ENCODE measurements at places on chromosomes 16 and 17. TPM values are rescaled to one million over a fixed set of nuclear protein-coding genes. Genes with fewer than 3 reads are reported as not detected.

DNA sequence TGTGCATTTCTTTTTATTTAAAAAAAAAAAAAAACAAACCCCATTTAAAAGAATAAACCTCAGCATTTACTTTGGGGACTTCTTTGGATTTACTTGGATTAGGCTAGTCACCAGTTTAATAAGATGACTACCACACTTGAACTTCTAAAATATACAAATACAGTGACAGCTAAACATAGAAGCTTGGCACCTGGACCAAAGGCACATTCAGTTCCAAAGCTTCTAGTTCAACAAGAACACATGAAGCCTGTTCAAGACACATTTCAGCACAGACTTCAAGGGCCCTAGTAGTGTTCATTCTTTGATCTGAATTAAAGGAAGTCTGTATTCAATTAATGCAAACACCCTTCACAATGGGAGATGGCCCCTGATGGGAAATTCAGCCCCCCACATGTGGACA, 11.6 kb upstream of the ROGDI start:
- H3K27ac ChIP-seq: no peak overlapping the region
- H3K4me1 ChIP-seq: no peaks in the 10 kb centered on the region
- no peak for DNase-seq
- no peaks in the 10 kb centered on the region for H3K27me3 ChIP-seq
- H3K36me3 ChIP-seq: peaks cover 2% of the 10 kb centered on the region

- H3K36me3 ChIP-seq: no peaks in the 10 kb centered on the region
- H3K4me1 ChIP-seq: no peaks in the 10 kb centered on the region
- H3K27ac ChIP-seq: no peak overlapping the region
- no peak for DNase-seq
- no peak overlapping the region for H3K4me3 ChIP-seq
Observed at GRCh38 chr16:83705856-83706255, 101.9 kb upstream of the HSBP1 start.

CYB5D1 gene
- total RNA-seq: 16.7 TPM

TMEM238L gene
- not detected for total RNA-seq

GNGT2 gene
- 0.40 TPM for total RNA-seq

ITGAD gene
- not detected for total RNA-seq
